CD8-positive, alpha-beta T cell (primary cell): ENCODE measurements at places on chromosomes 16 and 17.

DNA sequence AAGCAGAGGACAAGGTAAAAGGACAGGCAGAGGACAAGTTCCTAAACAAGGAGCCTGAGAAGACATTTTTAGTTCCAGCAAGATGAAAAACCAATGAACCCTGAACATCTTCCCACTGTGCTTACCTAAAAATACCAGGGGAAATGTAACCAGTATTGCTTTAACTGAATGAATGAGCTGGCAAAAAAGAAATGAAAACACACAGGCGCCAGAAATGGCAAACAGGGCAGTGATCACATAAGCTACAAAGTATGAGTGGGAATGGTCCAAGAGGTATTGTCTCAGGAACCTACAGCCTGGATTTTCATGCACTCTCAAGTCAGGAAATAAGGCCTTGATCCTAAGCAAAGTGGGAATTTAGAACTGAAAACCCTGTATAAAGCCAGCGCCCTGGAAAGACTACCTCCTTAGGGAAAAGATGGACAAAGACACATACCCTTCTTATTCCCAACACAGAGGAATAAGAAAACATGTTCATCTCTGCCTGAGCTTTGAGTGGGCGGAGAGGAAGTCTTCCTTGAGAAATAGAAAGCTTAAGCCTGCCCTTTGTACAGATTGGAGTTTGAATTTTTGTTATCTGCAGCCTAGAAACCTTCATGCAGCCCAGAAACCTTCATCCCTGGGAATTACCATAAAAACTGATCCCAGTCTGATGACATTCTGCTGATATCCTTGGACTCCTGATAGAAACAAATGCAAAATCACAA lies 2.1 kb downstream of the CMTM2 start:
- DNase-seq, result no peak

- DNase-seq, result no peak
These were observed 112.8 kb downstream of the C16orf78 start for GRCh38 chr16:49486400-49486799.

GRCh38 chr17:58271216-58271931 lies 9.4 kb downstream of the MPO start:
- DNase-seq, result no peak

GRCh38 chr17:15436473-15437302 lies 30.7 kb downstream of the CDRT4 start:
- peak; percentile 53 for DNase-seq

GRCh38 chr16:70770626-70771552 lies 30.1 kb downstream of the VAC14 start:
- peak; percentile 51 for DNase-seq

DNA sequence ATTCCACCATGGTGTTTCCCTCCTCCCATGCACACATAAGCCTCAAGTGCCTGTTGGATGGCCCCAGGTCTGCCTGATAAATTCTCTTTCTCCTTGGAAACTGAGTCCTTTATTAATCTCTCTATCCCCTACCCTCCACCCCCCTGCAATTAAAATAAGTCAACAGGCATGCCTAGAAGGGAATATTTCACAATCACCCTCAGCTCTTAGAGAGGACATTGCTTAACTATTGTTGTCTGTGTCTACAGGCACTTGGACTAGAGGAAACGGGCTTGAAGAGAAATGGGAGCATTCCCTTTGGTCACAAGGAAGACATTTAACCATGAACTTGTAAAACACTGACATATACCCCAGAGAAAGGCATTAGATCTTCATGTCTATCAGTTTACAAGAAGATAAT lies 39.5 kb downstream of the RCVRN start:
- DNase-seq, result no peak

GRCh38 chr17:56884483-56885311 lies 29.2 kb downstream of the TRIM25 start:
- DNase-seq, result no peak

DNA sequence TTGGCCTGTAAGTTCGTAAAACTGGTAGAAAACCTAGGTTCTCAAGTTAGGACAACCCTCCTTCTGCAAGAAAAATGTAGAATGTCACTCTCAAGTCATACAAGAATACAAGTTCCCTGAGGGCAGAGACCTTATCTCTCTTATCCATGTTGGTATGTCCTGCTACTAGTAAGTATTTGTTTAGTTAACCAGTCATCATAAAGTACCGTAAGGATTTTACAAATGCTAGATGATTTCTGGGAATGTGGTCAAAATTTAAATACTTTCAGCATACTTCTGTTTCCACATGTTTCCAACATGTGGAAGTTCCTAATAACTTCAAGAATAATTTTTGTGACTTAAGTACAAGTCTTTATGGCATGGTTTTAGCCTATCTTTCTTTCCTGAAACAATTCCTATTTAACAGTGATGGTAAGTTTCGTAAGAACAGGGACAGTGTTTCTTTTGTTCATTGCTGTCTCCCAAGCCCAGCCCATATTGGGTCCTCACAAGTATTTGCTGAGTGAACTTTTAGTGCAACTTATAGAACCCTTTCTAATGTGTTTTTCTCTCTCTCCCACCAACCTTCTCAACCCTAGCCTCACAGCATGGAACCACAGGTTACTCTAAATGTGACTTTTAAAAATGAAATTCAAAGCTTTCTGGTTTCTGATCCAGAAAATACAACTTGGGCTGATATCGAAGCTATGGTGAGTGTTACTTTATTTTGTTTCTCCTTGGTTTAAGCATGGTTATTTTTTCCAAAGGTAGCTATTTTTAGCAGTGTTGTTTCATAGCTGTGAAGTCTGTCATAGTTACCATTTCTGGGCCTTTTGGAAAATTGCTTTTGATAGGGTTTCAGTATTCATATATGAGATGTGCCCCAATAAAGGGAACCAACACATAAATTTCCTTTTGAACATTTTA lies 4.5 kb downstream of the NBR1 start:
- no peak for DNase-seq
